Thymus (tissue), 14 donors: ENCODE measurements at places on chromosomes 7 and 10. TPM values are rescaled to one million over a fixed set of nuclear protein-coding genes. Genes with fewer than 3 reads are reported as not detected.

DNA sequence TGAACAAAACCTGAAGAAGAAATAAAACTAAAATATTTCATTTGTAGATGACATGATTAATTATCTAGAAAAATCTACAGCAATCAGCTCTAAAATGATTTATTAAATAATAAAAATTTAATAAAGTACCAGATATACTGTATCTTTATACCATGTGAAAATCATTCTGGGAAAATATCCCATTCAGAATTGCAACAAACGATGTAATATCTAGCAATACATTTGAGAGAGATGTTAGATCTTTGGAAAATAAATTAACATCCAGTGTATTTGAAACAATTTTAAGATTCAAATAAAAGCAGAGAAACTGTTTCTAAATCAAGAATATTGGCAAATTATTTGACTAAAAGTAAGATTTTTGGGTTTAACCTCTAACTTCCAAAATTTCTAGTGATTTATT, 62.2 kb downstream of the ZEB1 start:
- H3K27me3 ChIP-seq: no peaks in the 10 kb centered on the region
- H3K27ac ChIP-seq: no peak overlapping the region
- no peaks in the 10 kb centered on the region for H3K36me3 ChIP-seq
- no peak overlapping the region for H3K4me3 ChIP-seq
- no peaks in the 10 kb centered on the region for H3K4me1 ChIP-seq
- DNase-seq: no peak

- H3K27me3 ChIP-seq: no peaks in the 10 kb centered on the region
- H3K4me3 ChIP-seq: no peak overlapping the region
- H3K27ac ChIP-seq: no peak overlapping the region
- no peaks in the 10 kb centered on the region for H3K36me3 ChIP-seq
- no peaks in the 10 kb centered on the region for H3K4me1 ChIP-seq
Observed at GRCh38 chr10:94623572-94623971, 60.0 kb upstream of the CYP2C18 start.

- no peaks in the 10 kb centered on the region for H3K4me1 ChIP-seq
- H3K36me3 ChIP-seq: no peaks in the 10 kb centered on the region
- peaks cover 87% of the 10 kb centered on the region for H3K27me3 ChIP-seq
- no peak overlapping the region for H3K27ac ChIP-seq
- DNase-seq: no peak
- no peak overlapping the region for H3K4me3 ChIP-seq
Observed at GRCh38 chr7:151257990-151258389, 9.5 kb upstream of the SMARCD3 start.

- no peaks in the 10 kb centered on the region for H3K4me1 ChIP-seq
- DNase-seq: no peak
- no peak overlapping the region for H3K27ac ChIP-seq
Observed at GRCh38 chr7:148537435-148537834, 53.1 kb upstream of the C7orf33 start.

GRCh38 chr10:10096296-10096695, 921.4 kb upstream of the CELF2 start:
- no peaks in the 10 kb centered on the region for H3K36me3 ChIP-seq
- no peaks in the 10 kb centered on the region for H3K4me1 ChIP-seq
- DNase-seq: no peak
- H3K27me3 ChIP-seq: no peaks in the 10 kb centered on the region
- H3K4me3 ChIP-seq: no peak overlapping the region

GRCh38 chr10:86211691-86212390, 154.8 kb downstream of the GRID1 start:
- no peaks in the 10 kb centered on the region for H3K4me1 ChIP-seq
- no peaks in the 10 kb centered on the region for H3K27me3 ChIP-seq
- H3K4me3 ChIP-seq: no peak overlapping the region
- no peak for DNase-seq
- no peak overlapping the region for H3K27ac ChIP-seq

DNA sequence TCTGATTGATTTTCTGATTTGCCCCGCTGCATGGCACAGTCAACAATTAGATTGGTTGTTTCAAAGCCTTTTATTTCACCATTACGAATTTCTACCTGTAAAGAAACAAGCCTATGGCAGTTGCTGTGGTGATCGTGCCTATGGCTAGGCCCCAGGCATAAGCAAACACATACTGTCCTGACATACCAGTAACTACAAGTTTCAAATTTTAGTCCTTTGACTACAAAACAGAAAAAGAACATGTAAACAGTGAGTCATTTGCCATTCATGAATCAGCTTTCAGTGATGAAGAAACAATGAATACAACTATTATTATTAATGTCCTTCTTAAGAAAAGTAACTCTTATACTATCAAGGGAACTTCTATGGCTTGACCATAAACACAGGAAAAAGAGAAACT, 168.0 kb upstream of the LRRN3 start:
- no peak for DNase-seq
- no peaks in the 10 kb centered on the region for H3K36me3 ChIP-seq
- H3K27ac ChIP-seq: no peak overlapping the region
- no peak overlapping the region for H3K4me3 ChIP-seq
- no peaks in the 10 kb centered on the region for H3K27me3 ChIP-seq
- no peaks in the 10 kb centered on the region for H3K4me1 ChIP-seq

GRCh38 chr7:618539-619367, 99.1 kb upstream of the PDGFA start:
- H3K27me3 ChIP-seq: no peaks in the 10 kb centered on the region
- no peaks in the 10 kb centered on the region for H3K36me3 ChIP-seq
- peaks cover 23% of the 10 kb centered on the region for H3K4me1 ChIP-seq
- peak overlapping the region; percentile 99 for H3K27ac ChIP-seq
- no peak overlapping the region for H3K4me3 ChIP-seq
- DNase-seq: peak; percentile 80

- no peaks in the 10 kb centered on the region for H3K4me1 ChIP-seq
- H3K36me3 ChIP-seq: no peaks in the 10 kb centered on the region
- H3K4me3 ChIP-seq: no peak overlapping the region
- peaks cover 17% of the 10 kb centered on the region for H3K27me3 ChIP-seq
- DNase-seq: no peak
Observed at GRCh38 chr7:128882134-128882533, 19.5 kb downstream of the ATP6V1F start.

- H3K27me3 ChIP-seq: no peaks in the 10 kb centered on the region
- no peak for DNase-seq
- no peaks in the 10 kb centered on the region for H3K36me3 ChIP-seq
- H3K27ac ChIP-seq: no peak overlapping the region
Observed at GRCh38 chr10:91210435-91210834, 10.0 kb upstream of the PCGF5 start.

GRCh38 chr7:30634193-30634626, 39.5 kb downstream of the GARS1 start:
- no peak overlapping the region for H3K27ac ChIP-seq
- H3K4me1 ChIP-seq: no peaks in the 10 kb centered on the region
- no peaks in the 10 kb centered on the region for H3K27me3 ChIP-seq
- DNase-seq: no peak

DNA sequence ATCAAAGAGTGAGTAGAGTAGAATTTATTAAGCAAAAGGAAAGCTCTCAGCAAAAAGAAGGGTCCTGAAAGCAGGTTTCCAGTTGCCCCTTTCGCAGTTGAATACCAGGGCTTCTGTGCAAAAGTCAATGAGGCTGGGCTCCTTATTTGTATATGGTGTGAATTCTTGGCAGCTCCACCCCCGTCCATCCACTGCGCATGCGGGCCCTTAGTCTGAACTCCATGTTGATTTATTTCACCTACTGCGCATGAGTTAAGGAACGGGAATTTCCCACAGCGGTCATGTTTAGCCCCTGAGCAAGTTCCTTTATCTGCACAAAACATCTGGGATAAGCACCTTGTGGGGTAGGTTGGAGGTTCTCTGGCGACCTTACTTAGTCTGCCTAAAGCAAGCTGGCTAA, 325.6 kb downstream of the ZWINT start:
- H3K27ac ChIP-seq: no peak overlapping the region
- H3K4me1 ChIP-seq: no peaks in the 10 kb centered on the region
- H3K36me3 ChIP-seq: no peaks in the 10 kb centered on the region
- DNase-seq: no peak
- no peaks in the 10 kb centered on the region for H3K27me3 ChIP-seq

DNA sequence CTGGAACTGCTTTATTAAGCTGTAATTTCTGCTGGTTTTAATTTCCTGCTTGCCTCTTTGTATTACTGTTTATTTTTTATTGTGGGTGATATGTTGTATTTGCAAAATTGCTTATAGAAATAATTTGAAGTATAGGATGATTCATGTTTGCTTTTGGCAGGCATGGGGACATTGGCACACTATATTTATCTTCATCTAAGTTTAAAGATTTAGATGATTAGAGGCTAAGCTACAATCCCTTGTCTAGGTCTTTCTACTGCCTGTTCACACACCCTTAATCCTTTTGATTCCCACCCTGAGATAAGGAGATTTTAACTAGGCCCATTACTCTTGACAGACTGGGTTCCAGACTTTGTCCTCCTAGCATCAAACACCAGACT, 182.8 kb upstream of the KAT6B start:
- H3K4me1 ChIP-seq: no peaks in the 10 kb centered on the region
- H3K27ac ChIP-seq: no peak overlapping the region
- no peaks in the 10 kb centered on the region for H3K36me3 ChIP-seq

DNA sequence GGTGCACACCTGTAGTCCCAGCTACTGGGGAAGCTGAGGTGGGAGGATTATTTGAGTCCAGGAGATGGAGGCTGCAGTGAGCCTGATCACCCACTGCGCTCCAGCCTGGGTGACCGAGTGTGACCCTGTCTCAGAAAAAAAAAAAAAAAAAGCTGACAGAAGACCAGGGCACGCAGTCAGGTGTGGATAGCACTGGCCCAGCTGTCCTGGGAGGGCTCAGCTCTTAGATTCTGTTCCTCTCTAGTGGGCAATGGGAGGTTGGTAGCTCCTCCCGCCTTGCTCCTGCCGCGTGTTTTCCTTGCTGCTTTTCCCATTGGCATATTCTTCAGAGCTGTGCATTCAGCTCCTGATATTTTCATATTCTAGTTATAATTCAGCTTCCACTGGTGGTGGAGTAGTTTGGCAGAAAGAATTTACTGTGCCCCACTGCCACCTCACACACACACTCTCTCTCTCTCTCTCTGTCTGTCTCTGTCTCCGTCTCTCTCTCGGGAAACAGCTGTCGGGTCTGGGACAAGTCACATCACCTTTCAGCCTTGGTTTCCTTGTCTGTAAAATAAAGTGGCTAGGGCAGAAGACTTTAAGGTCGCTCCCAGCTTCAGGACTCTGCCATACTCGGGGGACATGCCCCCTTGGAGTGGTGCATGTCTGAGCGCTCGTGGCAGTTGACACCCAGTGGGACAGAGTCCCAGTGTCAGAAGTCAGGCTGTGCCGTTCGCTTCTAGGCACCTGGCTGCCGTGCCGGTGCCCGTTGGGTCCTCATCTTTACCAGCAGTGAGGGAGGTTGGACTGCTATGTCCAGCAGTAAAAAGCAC, 25.9 kb upstream of the ANKRD2 start:
- no peaks in the 10 kb centered on the region for H3K4me1 ChIP-seq
- no peaks in the 10 kb centered on the region for H3K36me3 ChIP-seq
- H3K27me3 ChIP-seq: no peaks in the 10 kb centered on the region
- no peak overlapping the region for H3K27ac ChIP-seq
- H3K4me3 ChIP-seq: no peak overlapping the region
- no peak for DNase-seq

DNA sequence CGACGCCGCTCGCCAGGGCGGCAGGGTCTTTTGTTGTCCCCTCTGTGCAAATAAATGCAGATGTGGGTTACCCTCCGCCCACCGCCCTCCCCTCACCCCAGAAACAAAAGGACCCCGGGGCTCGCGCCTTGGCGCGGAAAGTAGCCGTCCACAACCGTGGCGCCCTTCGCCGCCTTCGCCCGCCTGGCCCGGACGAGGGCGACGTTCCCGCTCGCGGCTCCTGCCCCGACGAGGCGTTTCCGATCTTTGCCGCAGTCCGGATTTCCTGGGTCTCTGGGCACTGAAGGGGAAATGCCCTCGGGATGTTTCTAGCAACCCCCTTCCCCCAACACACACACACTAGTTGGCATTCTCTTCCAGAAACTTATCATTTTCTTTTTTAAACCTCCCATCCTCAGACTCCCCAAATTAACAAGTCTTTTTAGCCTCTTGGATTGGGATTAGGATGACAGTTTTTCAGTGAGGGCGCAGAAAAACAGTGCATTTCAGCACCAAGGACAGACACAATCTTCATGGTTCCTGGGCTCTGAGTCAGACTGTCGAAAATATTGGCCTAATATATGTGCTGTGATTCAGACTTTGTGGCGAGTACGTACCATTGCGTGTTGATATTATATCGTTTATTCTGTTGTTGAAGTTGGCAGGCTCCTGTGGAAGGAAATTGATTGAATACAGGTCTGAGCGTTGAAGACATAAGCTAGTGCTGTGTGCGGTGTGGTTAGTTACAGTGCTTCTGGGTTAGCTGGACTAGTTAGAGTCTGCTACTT, 771 bp downstream of the PHYHIPL start:
- no peak overlapping the region for H3K4me3 ChIP-seq
- peaks cover 26% of the 10 kb centered on the region for H3K27me3 ChIP-seq
- H3K36me3 ChIP-seq: no peaks in the 10 kb centered on the region
- no peak overlapping the region for H3K27ac ChIP-seq

GRCh38 chr10:63355682-63356081, 110.1 kb downstream of the JMJD1C start:
- no peaks in the 10 kb centered on the region for H3K27me3 ChIP-seq
- DNase-seq: no peak
- H3K4me3 ChIP-seq: no peak overlapping the region
- H3K4me1 ChIP-seq: no peaks in the 10 kb centered on the region
- no peaks in the 10 kb centered on the region for H3K36me3 ChIP-seq

DNA sequence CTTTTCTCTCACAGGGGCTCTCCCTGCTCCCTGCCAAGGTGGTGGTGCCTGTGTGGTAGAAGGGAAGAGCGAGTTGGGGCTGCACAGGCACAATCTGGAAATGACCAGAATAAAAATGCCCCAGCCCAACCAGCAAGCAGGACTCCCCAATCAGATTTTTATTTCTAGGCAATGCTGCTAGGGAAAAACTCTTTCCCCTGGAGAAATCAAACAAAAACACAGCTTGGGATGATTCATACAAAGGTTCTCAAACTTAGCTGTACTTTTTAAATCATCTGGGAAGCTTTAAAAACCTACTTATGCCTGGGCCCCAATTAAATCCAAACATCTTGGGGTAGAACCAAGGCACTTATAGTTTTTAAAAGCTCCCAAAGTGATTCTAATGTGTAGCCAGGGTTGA, 243.2 kb downstream of the HTR7 start:
- no peaks in the 10 kb centered on the region for H3K36me3 ChIP-seq
- H3K4me1 ChIP-seq: no peaks in the 10 kb centered on the region
- no peak overlapping the region for H3K4me3 ChIP-seq
- H3K27me3 ChIP-seq: no peaks in the 10 kb centered on the region
- DNase-seq: no peak

The TEX36 gene
- total RNA-seq: not detected

The CUBN gene
- 1.7 TPM for total RNA-seq

The BTBD16 gene
- 0.14 TPM for total RNA-seq

The CCDC186 gene
- 18.7 TPM for total RNA-seq

The VAX1 gene
- total RNA-seq: not detected
